ENCODE measurements at places on chromosomes 6 and 20. TPM values are rescaled to one million over a fixed set of nuclear protein-coding genes. Genes with fewer than 3 reads are reported as not detected.

RIPPLY2 gene
- total RNA-seq = not detected

MROH8 gene
- 0.60 TPM for total RNA-seq

MRPS10 gene
- 17.4 TPM for total RNA-seq

PKIB gene
- total RNA-seq = not detected

PACRG gene
- total RNA-seq = 0.57 TPM

DAAM2 gene
- not detected for total RNA-seq

SLC16A10 gene
- 18.5 TPM for total RNA-seq

MUCL3 gene
- not detected for total RNA-seq

ERVFRD-1 gene
- not detected for total RNA-seq

ADNP gene
- total RNA-seq = 45.5 TPM

SOBP gene
- total RNA-seq = 0.19 TPM

SASH1 gene
- 0.05 TPM for total RNA-seq

DNA sequence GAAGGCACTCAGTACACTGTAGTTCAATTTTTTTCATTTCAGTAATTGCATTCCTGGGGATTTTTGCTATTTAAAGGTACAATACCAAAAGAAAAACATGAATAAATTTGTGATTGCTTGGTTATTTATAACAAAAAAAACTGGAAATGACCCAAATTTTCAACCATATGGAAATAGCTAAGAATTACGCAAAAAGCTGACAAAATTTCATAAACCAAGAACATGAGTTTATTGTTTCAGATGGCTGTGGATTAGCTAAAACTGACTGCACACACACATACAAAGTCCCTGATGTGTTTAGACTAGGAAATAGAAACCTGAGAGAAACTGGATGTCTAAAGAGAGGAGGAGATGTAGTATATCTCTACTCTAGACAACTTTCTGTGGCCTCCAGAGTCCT lies 718.4 kb upstream of the CHD6 start:
- DNase-seq = no peak

GRCh38 chr6:142088858-142089216 lies 43.9 kb upstream of the GJE1 start:
- DNase-seq = no peak

DNA sequence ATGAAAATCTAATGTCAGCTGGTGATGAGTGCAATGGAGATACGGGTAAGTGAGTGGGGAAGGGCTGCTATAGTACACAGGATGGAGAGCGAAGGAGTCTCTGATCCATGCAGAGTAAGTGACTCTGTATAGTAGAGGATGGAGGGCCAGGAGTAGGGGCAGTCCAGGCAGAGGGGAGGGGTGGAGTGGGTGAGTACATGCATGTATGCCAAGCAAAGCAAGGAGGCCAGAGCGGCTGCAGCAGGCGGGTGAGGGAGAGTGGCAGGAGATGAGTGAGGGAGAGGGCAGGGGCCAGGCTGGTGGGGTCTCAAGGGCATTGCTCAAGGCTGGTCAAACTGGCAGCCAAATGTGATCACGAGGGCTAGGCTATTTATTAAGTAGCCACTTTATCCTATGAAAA lies 94.0 kb downstream of the PREP start:
- DNase-seq = no peak

- DNase-seq = no peak
Measured at GRCh38 chr20:49887251-49888211, 27.8 kb downstream of the SPATA2 start.

DNA sequence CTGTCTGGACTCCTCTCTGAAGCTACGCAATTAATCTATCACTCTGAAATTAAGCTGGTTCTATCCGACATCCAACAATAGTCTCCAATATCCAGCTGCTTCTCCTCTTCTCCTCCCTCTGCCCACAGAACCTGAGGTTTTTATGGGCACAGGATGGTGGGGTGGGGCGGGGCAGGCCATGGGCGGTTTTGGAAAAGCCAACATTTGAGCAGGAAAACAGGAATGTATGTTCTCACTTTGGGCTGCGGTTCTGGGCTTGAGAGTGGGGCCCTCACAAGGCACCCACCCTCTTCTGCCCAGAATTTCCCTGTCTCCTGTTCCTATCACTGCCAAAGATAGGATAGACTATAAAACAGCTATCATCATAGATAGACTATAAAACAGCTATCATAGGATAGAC lies 1144.2 kb downstream of the EPHA7 start:
- no peak for DNase-seq

- DNase-seq = no peak
Measured at GRCh38 chr6:45640081-45640491, 262.4 kb upstream of the SUPT3H start.

GRCh38 chr6:75156186-75156878 lies 49.5 kb downstream of the COL12A1 start:
- no peak for DNase-seq

DNA sequence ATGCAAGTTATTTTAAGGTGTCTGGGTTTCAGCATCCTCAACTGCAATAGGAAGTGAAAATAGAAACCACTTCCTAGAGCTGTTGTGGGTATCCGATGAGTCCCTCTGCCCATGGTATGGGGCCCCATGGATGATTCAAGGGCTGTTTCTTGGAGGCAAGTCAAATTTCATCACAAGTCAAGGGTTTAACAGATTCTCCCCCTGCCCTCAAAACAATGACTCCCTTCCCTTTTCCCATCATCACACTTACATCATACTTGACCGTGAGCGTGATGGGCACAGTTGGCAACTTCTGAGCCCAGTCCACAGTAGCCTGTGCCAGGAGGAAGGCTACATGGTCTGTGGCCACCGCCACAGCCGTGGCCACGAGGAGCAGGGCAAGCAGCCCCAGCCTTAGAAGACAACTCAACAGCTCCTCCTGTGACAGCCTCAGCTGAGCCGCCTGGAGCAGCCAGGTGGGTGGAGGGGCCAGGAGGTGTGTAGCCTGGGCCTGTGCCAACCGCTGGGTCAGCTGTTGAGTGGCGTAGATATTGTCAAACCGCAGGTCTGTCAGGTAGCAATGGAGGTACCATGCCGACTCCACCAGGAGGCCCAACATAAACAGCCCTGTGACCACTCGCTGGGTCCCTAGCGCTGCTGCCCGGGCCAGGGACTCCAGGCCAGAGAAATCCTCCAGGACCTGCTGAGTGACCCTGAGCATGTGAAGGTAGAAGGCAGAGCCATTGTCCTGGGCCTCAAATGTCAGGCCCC lies 5.2 kb downstream of the OCSTAMP start:
- DNase-seq = no peak

DNA sequence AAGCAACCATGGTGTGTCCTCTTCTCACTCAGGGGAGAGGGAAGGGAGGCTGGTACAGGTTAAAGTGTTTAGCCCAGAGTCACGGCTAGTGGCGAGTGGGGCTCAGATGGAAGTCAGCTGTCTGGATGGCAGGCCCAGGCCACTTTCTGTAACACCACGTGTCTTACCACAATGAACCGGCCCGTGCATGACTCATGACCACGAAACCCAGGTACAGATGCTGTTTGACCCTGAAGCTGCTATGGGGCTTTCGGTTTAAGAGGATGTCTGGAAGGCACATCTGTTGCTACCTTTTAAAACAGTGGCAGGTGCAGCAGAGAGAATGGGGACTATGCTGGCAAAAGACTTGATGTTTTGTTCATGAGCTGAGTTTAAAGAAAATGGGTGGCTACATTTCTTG lies 36.5 kb upstream of the MPC1 start:
- peak; percentile 78 for DNase-seq

DNA sequence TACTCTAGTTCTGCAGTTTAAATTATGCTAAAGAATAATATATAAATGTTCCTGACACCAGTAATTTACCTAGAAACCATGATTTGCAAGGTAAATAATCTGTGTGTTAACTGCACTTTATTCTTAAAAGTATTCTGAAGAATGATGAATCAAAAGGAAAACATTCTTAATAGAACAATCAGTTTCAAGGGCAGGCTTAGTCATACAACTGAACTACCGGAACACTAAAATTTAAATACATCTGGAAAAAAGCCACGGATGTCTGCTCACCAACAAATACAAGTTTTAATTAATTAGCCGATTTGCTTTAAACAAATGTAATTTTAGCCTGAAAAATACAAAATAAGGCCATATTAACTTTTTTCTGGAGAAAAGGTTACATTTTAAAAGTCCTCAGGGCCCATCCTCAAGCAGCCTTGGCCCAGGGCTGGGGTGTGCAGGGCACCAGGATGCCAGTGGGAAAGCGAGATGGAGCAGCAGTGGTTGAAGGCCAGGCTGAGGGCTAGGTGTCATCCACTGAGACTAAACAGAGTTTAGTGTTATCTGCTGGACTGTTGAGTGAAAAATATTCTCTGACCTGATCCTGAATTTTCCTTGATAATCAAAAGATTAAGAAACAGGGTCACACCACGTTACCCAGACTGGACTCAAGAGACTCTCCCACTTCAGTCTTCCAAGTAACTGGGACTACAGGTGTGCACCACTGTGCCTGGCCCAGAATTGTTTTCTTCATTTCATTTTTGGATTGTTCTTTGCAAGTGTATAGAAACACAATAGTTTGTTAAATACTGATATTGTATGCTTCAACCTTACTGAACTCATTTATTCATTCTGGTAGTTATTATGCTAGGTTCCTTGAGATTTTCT lies 88.2 kb upstream of the DST start:
- DNase-seq = no peak

DNA sequence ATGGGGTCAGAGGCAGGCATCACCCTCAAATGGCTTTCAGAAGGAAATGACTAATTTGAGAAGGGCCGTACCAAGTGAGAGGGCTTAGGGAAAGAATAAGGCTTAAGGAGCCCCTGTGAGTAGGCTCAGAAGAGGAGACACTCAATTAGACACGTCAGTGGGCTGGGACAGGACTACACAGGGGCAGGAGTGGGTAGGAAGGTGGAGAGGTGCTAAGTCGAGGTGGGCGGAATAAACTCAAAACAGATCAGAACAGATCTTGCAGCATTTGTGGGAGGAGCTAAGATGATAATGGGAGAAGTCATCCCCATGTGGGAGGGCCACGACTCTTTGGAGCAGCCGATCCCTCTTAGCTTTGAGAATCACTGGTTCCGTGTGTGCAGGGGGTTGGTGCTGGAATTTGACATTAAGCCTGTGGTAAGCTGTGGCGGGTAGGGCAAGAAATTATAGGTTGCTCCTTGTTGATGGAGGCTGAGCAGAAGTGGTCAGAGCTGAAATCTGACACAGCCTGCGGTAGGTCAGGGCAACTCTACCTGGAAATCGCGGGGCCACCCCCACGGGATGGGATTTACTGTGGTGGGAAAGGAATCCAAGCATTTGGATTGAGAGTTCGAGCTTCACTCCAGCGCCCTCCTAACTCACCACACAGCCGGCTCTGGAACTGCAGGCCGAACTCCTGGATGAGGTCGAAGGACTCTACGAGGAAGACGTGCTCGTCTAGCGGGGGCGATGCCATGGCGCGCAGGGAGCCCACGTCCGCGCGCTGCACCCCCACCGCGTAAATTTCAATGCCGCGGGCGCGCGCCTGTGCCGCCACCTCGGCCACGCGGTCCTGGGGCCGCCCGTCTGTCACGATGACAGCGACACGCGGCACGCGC lies 2.8 kb upstream of the RBPJL start:
- no peak for DNase-seq

- DNase-seq = no peak
Measured at GRCh38 chr20:43538878-43539700, 19.7 kb upstream of the SGK2 start.

GRCh38 chr6:146787876-146788508 lies 189.2 kb downstream of the ADGB start:
- DNase-seq = no peak

DNA sequence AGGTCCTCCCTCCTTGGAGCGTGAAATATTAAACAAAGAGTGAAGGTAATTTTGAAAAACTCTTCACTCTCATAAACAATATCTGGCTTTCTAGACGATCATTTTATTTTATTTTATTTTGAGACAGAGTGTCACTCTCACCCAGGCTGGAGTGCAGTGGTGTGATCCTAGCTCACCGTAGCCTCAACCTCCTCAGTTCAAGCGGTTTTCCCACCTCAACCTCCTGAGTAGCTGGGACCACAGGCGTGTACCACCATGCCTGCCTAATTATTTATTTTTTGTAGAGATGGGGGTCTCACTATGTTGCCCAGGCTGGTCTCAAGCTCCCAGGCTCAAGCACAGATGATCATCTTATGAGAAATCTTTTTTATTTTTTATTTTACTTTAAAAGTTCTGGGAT lies 16.4 kb downstream of the ZNF831 start:
- DNase-seq = no peak

- no peak for DNase-seq
Measured at GRCh38 chr20:61786230-61786629, 279.5 kb downstream of the TAF4 start.

DNA sequence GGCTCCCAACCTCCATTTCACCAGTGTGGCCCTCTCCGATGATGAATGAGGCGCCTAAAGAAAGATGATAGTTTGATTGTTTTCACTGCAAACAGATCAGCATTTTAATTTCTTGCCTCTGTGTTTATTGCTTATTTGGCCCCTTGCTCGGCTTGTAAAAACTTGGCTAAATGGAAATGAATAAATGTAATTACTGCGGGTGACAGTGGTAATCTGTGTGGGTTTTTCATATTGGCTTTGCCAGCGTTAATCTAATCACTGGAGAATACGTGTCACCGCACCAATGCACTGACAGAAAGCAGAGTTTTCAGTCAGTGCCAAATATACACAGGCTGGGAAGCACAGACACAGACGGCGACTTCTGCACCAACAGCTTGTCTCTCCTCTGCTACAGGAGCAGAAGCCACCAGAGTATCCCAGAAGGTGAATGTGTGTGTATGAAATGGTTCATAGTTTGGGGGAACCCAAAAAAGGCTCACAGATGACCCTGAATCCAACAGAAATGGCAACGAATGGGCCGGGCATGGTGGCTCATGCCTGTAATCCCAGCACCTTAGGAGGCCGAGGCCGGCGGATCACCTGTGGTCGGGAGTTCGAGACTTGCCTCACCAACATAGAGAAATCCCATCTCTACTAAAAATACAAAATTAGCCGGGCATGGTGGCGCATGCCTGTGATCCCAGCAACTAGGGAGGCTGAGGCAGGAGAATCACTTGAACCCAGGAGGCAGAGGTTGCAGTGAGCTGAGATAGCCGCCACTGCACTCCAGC lies 534.0 kb downstream of the PKHD1 start:
- no peak for DNase-seq

GRCh38 chr20:34179637-34180360 lies 61.4 kb upstream of the ASIP start:
- DNase-seq = no peak

- DNase-seq = no peak
Measured at GRCh38 chr6:15504040-15504495, 158.8 kb downstream of the DTNBP1 start.

- no peak for DNase-seq
Measured at GRCh38 chr6:107991772-107992550, 34.0 kb upstream of the SEC63 start.

GRCh38 chr6:156647991-156648390 lies 129.2 kb upstream of the ARID1B start:
- no peak for DNase-seq

- no peak for DNase-seq
Measured at GRCh38 chr20:45427236-45428149, 11.6 kb downstream of the PIGT start.

GRCh38 chr6:113732384-113732966 lies 124.7 kb upstream of the MARCKS start:
- DNase-seq = no peak

DNA sequence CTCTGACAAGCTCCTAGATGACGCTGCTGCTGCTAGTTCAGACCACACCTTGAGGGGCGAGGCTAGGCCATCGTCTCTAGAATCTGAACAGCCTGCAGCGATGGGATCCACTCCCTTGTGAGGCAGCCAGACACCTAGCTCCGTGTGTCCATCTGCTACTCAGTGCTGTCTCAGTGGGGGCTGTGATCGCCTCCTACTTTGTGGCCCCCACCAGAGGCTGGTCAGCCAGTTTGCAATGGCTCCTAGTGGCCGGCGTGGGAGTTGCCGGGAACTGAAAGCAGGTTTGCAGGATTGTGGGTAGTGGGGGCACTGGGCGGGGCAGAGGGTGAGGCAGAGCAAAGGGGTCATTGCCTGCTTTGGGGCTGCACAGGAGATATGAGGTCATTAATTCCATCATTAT lies 2.8 kb downstream of the CCN5 start:
- no peak for DNase-seq

Data from CD8-positive, alpha-beta T cell (primary cell).